ENCODE measurements at places on chromosomes 12 and 14.
A peak's percentile ranks its signal among the peaks of the same experiment; 100 is the strongest.

- DNase-seq = no peak
These were observed 2.9 kb downstream of the HOXC5 start for GRCh38 chr12:54035568-54036264.

DNA sequence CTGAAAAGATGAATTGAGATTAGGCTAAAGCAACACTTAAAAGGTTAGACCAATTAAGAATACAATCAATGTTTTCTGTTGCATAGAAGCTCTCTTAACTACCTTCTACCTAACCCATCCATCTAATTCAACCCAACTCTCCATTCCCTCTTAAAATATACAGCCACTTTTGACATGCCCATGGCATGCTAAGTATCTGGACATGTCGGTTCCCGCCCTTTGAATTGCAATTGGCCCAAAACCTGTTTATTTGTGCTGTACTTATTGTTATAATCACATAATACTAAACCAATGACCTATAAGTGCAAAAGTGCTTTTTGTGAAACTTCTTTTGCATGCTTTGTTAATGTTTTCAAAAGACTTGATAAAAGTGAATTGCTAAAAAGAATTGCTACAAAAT, 37.6 kb upstream of the APPL2 start:
- no peak for DNase-seq

- no peak for DNase-seq
These were observed 65.9 kb downstream of the AVPR1A start for GRCh38 chr12:63085120-63085519.

- DNase-seq = no peak
These were observed 77.1 kb downstream of the PLEKHA5 start for GRCh38 chr12:19206493-19207077.

DNA sequence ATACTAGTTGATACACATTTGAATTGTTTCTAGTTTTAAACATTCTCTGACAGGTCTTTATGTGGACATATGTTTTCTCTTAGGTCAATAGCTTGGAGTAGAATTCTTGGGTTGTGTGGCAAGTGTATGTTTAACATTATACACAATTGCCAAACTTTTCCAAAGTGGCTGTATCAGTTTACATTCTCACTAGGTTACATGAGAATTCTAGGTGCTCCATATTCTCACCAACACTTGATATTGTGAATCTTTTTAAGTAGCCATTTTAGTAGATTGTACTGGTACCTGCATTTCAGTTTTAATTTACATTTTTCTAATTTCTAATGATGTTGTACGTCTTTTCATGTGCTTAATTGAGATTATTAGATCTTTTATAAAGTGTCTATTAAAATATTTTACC, 28.6 kb downstream of the CCDC91 start:
- DNase-seq = no peak

DNA sequence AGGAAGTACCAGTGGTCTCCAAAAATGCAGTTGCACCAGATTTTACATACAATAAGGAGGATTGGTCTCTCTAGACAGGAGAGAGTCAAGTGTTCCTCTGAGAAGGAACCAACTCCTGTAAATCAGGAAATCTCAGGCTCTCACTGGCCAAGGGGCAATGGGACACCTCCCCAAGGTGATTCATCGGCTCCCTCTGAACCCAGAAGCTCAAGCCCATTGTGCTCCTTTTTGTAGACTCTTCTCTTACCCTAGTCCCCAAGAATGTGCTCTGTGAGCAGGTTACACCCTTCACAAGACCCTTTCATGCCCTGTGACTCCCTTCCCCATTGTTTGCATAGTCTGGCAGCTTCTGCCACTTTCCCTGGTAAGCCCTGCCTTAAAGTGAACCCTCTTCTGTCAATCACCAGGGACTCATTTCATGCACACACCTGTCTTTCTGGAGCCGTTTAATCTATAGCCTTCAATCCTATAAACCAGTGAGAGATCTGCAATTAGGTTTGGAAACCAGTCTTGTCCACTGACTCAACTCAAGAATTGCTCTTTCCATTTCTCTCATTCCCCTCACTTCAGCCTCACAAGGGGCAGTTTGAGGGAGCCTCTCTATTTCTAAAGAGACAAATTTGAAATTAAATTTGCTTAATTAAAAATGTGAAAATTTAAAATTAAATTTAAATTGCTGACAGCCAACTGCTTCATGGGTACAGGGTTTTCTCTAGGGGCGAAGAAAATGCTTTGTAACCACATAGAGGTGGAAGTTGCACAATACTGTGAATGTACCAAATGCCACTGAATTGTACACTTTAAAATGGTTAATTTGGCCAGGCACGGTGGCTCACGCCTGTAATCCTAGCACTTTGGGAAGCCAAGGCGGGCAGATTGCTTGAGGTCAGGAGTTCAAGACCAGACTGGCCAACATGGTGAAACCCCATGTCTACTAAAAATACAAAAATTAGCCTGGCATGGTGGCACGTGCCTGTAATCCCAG, 38.3 kb upstream of the LTA4H start:
- DNase-seq = peak; percentile 17

- no peak for DNase-seq
These were observed 3.0 kb downstream of the ERBB3 start for GRCh38 chr12:56082967-56083366.
